ENCODE measurements at places on chromosomes 16 and 17.
A peak's percentile ranks its signal among the peaks of the same experiment; 100 is the strongest.

DNA sequence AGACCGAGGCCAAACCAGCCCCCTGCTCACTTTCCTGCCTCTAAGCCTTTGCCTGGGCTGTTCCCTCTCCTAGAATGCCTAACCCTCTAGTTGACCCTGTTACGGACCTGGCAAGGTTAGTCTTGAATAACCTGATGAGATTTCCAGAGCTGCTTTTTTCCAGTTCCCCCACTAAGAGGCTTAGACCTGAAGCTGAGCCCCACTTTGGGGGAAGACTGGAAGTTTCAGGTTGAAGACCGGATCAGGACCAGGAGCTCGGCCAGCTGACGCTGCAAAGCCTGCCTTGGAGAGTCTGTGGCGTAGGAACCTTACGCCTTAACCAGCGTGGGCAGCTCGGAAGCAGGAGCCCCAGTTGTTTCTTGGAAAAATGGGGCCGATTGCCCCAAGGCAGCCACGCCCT, 129.8 kb downstream of the OR1D5 start:
- DNase-seq: no peak
- peaks cover 22% of the 10 kb centered on the region for H3K4me1 ChIP-seq
- no peaks in the 10 kb centered on the region for H3K36me3 ChIP-seq
- H3K27ac ChIP-seq: no peak overlapping the region
- H3K27me3 ChIP-seq: no peaks in the 10 kb centered on the region
- H3K4me3 ChIP-seq: no peak overlapping the region

GRCh38 chr16:51556694-51557340, 405.7 kb upstream of the SALL1 start:
- H3K36me3 ChIP-seq: no peaks in the 10 kb centered on the region
- DNase-seq: no peak
- H3K4me3 ChIP-seq: peak overlapping the region; percentile 16
- peaks cover 48% of the 10 kb centered on the region for H3K27me3 ChIP-seq
- no peak overlapping the region for H3K27ac ChIP-seq

DNA sequence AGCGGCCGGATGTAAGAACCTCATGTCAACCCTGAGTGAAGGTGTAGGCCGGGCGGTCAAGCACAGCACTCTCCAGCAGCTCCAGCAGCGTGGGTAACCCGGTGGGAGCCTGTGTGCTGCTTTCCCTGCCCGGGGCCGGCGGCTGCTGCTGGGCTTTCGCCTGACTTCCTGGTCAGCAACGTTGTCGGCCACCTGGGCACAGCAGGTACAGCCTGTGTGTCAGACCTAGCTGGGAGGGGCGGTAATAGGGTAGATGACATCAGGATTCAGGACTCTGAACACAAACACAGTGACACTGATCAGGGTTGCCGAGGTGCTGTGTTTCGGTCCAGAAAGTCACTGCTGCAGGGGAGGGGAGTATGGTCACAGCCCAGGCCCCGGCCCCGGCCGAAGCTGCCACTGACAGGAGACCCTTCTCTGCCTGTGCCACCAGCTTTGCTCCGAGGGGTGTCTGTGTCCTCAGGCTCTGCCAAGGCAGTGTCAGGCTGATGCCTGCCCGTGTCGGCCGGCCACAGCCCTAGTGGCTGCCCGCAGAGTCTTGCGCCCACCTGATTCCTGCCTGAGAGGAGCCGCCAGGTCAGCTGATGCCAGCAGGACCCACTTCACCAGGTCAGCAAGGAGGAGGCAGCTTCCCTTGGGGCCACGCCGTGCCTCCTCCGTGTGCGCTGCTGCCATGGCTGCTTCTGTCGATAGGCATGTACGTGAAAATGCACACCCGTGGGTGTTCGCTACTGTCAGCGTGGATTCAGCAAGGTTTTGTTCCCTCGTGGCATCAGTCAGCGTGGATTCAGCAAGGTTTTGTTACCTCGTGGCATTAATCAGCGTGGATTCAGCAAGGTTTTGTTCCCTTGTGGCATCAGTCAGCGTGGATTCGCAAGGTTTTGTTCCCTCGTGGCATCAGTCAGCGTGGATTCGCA, 9.2 kb downstream of the RAB40C start:
- H3K27ac ChIP-seq: no peak overlapping the region
- H3K4me3 ChIP-seq: no peak overlapping the region
- no peaks in the 10 kb centered on the region for H3K27me3 ChIP-seq
- DNase-seq: no peak
- H3K4me1 ChIP-seq: peaks cover 10% of the 10 kb centered on the region

GRCh38 chr16:84610376-84610775, 7.5 kb downstream of the COTL1 start:
- DNase-seq: no peak
- H3K27me3 ChIP-seq: no peaks in the 10 kb centered on the region
- peaks cover 21% of the 10 kb centered on the region for H3K36me3 ChIP-seq

DNA sequence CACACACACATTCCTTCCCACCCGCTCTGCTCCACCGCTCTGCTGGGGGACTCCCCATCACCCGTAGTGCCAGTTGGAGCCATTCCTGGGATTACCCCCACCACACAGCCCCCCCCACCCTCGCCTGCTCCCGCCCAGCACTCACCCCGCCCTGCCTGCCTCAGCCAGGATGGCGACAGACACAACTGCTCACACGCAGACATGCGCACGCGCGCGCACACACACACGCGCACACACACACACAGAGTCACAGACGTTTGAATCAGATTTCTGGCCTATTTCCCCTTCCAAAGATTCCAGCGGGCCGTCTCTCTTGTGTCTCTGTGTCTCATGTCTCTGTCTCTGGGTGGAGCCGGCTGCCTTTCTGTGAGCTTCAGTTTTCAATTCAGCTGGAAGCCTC, 4.4 kb downstream of the CACNA1G start:
- peak overlapping the region; percentile 48 for H3K27ac ChIP-seq
- peak overlapping the region; percentile 83 for H3K4me3 ChIP-seq
- DNase-seq: no peak
- H3K4me1 ChIP-seq: peaks cover 53% of the 10 kb centered on the region
- H3K36me3 ChIP-seq: no peaks in the 10 kb centered on the region
- H3K27me3 ChIP-seq: peaks cover 61% of the 10 kb centered on the region

DNA sequence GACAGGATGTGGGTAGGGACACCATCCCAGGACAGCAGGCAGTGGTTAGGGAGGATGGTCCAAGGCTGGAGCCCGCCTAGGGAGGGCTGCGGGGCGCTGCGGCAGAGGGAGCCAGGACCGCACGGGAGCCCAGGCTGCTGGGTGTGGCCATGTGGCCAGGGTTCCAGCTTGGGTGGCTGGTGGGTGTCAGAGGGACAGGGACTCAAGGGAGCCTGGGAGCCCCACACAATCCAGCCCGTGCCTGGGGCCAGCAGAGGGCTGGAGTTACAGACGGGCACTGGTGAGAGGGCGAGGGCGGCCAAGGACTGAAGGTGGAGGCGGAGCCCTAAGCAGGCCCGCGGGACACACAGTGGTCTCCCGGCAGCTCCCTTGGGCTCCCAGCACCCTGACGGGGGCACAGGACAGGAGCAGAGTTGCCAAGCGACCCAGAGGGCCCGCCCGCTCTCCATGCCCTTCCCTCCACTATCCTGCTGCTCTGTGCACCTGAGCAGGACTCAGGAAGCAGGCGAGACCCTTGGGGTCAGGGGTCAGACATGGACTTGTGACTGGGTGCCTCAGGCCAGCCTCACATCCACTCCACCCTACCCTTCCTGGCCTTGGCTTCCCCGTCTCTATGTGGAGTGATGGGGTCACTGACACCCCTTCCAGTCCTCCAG, 7.1 kb downstream of the MRPL28 start:
- peaks cover 6% of the 10 kb centered on the region for H3K4me1 ChIP-seq
- peaks cover 3% of the 10 kb centered on the region for H3K27me3 ChIP-seq
- no peak for DNase-seq
- no peak overlapping the region for H3K27ac ChIP-seq
- no peak overlapping the region for H3K4me3 ChIP-seq
- peaks cover 3% of the 10 kb centered on the region for H3K36me3 ChIP-seq
